ENCODE measurements at places on chromosomes 12 and 14.

DNA sequence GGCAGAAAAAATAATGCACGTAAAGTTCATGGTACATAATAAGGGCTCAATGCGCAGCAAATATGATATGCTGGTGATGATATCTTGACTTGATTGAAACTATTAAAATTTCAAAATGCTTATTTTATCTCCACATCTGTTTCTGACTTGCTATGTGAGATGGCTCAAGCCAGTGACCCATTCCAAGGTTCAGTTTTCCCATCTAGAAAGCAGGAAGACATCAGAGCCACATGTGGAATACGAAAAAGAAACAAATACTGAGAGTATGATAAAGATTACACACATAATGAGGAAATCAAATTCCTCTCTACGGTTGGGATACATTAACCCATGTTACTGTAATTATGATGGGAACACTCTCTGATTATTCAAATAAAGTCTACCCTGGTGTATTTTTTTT, 24.0 kb upstream of the TSPAN11 start:
- no peak for DNase-seq

- DNase-seq, result no peak
Observed at GRCh38 chr14:78355109-78355508, 184.9 kb downstream of the NRXN3 start.

DNA sequence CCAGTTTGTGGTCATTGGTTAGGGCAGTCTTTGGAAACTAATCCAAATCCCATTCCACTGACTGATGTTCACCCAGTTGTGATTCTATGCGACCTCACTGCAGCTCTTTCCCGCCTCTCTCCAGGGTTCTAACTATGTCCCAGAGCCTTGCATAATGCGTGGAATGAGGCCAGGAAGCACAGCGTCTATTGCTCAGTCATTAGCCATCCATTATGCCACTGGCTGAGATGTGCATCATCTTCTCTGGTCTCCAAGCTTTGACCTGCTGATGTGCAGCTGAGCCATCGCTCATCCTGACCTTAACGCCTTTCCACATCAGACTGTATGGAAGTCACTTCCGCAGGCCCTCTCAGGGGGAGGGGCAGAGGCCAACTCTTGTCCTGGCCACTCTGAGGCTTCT, 115.4 kb upstream of the VRK1 start:
- DNase-seq, result peak; percentile 80

GRCh38 chr14:35245051-35245450, 47.1 kb upstream of the PSMA6 start:
- no peak for DNase-seq

- DNase-seq, result peak; percentile 36
Observed at GRCh38 chr12:109947521-109947920, 47.4 kb downstream of the TCHP start.

DNA sequence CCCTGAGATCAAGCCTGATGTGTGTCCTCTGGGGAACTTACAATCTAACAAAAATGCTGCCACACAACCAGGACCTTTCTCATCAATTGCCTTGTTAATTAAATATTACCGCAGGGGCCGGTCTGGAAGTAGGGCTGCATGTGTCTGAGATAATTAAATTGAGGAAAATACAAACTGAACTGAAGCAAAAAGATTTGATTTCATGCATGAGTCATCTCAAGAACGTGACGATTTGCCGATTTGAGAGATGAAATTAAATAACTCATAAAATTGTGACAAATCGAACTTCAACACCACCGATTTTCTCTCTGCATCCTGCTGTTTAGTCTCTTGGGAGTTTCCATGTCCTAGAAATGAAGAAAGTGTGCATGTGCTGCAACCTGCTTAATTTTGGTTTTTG, 94.6 kb upstream of the DAAM1 start:
- no peak for DNase-seq

DNA sequence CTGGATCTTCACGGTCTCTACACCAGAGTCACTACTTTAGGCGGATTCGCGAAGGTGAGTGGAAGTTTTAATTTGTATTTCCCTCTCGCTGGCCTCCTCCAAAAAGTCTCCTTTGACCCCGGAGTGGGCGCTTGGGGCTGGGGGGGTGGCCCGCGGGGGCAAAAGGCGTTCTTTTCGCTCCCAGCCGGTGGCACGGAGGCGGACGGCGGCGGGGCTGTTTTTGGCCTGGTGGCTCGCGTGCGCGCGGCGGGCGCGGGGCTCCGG, 510 bp downstream of the ARID2 start:
- DNase-seq, result no peak

DNA sequence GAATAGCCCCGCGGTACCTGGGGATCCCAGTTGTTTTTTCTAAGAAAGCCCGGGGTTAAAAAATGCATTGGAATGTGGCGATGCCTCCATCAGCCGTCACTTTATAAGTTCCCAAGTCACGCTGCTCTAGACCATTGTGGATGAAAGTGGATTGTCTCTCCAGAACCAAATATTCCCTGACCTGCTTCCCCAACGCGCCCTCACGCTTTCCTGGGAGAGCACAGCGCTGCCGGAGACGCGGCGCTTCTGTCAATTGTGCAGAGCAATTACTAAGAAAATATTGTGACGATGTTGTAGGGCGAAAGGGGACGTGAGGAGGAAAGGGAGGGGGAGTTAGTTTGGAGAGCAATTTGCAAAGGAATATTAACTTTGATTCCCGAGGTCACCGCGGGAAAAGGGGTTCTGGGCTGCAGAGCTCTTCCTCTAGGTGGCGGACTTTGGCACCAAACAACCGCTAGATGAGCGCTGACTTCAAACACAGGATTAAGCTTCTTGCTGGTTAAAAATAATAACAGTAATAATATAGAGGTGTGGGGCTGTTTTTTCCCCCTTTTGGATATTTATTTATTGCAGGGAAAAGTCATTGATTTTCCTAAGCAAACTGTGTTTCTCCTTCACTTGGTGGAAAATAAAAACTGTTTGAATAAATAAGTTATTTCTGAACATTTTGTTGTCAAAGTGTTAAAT, 9.6 kb upstream of the FOXG1 start:
- DNase-seq, result peak; percentile 81

DNA sequence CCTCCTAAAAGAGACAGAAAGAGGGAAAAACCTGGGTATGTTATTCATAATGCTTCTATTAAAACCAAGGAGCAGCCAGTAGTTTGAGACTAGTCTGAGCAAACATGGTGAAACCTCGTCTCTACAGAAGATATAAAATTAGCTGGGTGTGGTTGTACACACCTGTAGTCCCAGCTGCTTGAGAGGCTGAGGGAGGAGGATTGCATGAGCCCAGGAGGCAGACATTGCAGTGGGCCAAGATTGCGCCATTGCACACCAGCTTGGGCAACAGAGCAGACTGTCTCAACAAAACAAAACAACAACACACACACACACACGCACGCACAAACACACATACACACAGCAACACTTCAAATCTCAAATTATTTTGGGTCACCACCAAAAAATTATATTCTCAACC, 27.8 kb downstream of the HECTD4 start:
- no peak for DNase-seq

GRCh38 chr14:89565607-89566006, 148.6 kb upstream of the FOXN3 start:
- no peak for DNase-seq

GRCh38 chr14:72869407-72870329, 24.2 kb downstream of the DPF3 start:
- DNase-seq, result no peak

GRCh38 chr12:52007982-52008510, 1.3 kb downstream of the TAMALIN start:
- DNase-seq, result no peak

- no peak for DNase-seq
Observed at GRCh38 chr14:96832351-96832750, 35.2 kb downstream of the VRK1 start.

GRCh38 chr14:30998100-30998706, 27.2 kb upstream of the AP4S1 start:
- DNase-seq, result no peak

DNA sequence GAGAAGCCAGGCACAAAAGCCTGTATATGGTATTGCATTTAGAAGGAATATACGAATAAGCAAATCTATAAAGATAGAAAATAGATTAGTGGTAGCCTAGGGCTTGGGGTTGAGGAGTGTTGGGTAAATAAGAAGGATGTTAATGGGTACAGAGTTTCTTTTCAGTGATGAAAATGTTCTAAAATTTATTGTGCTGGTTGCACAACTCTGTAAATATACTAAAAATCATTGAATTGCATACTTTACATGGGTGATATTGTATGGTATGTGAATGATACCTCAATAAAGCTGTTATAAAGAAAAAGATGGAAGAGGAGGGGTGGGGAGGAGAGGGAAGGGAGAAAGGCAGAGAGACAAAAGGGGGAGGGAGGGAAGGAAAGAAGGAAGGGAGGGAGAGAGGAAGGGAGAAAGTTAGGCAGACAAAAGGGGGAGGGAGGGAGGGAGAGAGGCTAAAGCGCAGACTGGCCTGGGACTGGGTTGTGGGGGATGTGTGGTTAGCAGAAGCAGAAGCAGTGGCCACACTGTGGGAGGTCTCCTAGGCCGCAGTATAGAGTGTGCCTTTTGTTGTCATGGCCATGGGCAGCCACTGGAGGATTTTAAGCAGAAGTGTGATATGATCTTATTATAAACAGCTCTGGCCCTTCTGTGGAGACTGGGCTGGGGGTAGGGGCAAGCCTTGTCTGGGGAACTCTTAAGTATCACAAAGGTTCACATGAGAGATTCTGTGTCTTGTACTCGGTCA, 73.6 kb upstream of the ELK3 start:
- no peak for DNase-seq

DNA sequence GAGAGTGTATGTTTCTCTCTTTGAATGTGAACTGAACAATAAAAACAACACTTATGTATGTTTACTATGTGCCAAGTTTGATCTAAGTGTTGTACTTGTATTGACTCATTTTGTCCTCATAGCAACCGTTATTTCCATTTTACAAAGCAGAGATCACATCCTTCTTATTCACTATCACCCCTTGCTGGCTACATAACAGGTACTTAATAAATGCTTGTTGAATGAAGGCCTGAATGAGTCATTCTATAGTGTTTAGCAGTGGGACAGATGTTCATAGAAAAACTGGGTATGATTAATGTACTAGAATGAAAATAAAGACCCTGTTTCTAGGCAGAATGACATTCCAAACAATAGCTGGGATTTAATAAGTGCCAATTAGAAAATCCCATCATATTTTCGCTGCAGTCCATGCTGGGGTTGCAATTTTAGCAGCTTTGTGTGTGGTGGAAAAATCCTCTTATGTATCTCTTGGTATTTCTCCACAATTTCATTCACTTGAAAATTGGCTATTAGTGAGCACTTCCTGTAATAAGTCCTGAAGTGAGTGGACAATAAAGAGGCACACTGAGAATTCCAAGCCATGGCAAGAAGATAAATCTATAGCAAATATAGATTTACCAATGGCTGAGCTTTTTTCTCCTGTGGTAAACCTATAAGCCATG, 86.0 kb downstream of the FAR2 start:
- DNase-seq, result peak; percentile 68

- peak; percentile 18 for DNase-seq
Observed at GRCh38 chr12:57845478-57846284, 848 bp downstream of the CTDSP2 start.

- DNase-seq, result no peak
Observed at GRCh38 chr14:64636980-64637429, 67.2 kb upstream of the PLEKHG3 start.

- DNase-seq, result no peak
Observed at GRCh38 chr12:57823908-57824640, 5.5 kb upstream of the AVIL start.

GRCh38 chr14:83975435-83975834, 1554.5 kb upstream of the FLRT2 start:
- DNase-seq, result no peak

DNA sequence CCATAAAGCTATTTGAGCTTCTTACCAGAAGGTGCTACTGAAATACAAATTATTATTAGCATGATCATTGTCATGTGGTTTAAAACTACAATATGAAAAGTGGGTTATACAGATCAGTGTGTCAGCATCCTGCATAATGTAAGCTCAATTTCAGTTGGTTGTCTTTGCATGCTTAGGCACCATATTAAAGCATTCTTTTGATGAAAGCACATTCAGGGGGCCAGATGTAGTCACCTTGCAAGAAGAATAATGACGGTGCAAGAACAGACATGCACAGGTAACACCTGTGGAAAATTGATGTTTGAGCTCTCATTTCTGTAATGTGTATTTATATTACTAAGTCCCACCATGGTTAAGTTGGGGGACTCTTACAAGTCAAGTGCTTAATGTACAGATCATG, 123.9 kb downstream of the PAX9 start:
- DNase-seq, result no peak

DNA sequence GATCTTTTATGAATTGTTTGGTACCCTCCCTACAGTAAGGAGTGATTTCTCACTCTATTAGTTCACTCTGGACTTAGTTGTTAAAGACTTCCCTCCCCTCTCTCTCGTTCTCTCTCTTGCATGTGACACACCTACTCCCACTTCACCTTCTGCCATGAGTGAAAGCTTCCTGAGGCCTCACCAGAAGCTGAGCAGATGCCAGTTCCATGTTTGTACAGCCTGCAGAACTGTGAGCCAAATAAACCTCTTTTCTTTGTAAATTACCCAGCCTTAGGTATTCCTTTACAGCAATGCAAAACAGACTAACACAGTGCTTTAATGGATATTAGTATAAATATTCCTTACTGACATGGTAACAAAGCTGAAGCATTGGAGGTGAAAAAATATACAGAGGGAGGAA, 187.7 kb downstream of the SSPN start:
- DNase-seq, result no peak

DNA sequence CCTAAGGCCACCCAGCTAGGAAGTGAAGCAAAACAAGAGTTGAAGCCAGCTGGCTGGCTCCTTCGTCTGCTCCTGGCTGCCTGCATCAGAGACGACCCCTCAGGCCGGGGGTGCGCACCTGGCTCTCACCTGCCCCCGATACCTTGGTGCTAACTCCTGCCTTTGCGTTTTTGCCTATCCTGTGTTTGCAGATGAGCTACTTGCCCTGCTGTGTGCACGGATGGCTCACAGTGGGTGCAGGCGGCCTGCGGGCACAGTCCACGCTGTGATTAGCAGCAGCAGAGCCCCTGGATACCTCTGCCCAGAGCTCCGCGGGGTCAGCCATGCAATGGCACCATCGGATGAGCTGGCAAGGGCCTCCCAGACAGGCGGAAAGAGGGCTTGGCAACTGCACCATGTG, 31.2 kb upstream of the FZD10 start:
- DNase-seq, result no peak

GRCh38 chr12:42686514-42687172, 97.1 kb upstream of the PRICKLE1 start:
- peak; percentile 71 for DNase-seq

- no peak for DNase-seq
Observed at GRCh38 chr12:28320353-28320752, 130.1 kb downstream of the CCDC91 start.

DNA sequence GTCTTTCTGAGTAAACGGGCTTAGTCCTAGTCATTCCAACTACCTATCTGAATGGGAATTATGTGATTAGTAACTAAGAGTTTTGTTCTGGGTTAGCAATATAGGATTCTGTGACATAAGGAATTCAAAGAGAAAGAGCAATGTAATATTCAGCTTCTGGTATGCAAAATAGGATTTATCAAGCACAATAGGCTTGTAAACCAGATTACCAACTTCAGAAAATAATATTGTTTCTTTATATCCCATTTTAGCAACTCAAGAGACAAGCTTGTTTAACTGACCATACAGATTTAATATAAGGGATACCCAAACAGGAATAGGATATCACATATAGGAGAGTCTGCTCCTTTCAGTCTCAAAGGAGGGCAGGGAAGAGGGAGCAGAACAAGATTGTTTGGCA, 240.9 kb downstream of the CEP128 start:
- DNase-seq, result no peak
